ENCODE measurements at places on chromosomes 4 and X. TPM values are rescaled to one million over a fixed set of nuclear protein-coding genes. Genes with fewer than 3 reads are reported as not detected.
A peak's percentile ranks its signal among the peaks of the same experiment; 100 is the strongest.

DNA sequence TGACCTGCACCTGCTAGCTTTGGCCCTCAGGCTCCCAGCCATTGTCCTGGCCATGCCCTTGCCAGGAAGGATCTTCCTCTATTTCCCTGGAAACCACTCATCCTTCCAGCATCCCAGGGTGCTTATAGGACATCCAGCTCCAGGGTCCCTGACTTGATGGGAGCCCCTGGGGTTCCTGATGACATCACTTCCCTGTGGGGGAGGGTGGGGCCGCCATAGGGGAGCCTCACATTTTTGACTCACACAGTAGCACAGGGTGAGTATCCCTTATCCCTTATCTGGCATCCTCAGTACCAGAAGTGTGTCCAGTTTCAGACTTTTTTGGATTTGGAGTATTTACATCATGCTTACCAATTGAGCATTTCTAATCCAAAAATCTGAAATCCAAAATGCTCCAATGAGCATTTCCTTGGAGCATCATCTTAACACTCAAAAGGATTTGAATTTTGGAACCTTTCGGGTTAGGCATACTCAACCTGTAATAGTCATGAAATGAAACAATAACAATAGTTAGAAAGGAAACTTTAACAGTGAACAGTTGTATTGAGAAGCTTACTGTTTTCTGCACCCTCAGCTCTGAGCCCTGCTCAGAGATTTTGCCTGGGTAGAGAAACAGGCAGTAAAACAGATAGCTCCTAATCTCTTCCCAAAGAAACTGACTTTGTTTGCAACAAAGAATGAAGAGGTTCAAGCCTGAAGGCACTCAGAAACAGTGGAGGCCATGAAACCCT, 22.1 kb downstream of the TNIP2 start:
- no peak for DNase-seq

GRCh38 chr4:16129336-16129735, 45.5 kb upstream of the PROM1 start:
- DNase-seq: no peak

GRCh38 chrX:65821721-65822496, 154.5 kb downstream of the MSN start:
- peak; percentile 13 for DNase-seq

- no peak for DNase-seq
These were observed 3.5 kb downstream of the PSMD10 start for GRCh38 chrX:108087792-108088191.

Gene DGKK
- total RNA-seq: not detected

DNA sequence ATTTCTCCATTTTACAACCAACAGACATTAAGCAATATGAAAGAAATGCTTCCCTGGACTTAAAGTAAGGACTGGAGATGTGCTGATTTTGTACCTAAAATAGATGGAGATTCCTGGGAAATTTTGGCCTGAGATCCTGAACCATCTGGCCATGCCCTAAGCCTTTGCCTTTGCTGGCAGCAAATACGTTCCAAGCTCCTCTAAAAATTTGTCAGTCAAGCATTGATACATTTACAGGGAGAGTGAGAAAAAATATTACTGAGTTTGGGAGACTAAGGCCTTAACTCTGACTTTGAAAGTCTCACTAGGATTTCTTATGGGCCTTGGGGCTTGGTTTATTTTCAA, 63.9 kb downstream of the FHDC1 start:
- no peak for DNase-seq

GRCh38 chr4:16125571-16126445, 42.0 kb upstream of the PROM1 start:
- DNase-seq: no peak

Gene PF4V1
- not detected for total RNA-seq

GRCh38 chr4:86834901-86835300, 14.3 kb downstream of the SLC10A6 start:
- no peak for DNase-seq

- DNase-seq: no peak
These were observed 13.1 kb upstream of the ANXA5 start for GRCh38 chr4:121709766-121710405.

Data from psoas muscle (tissue), 8 donors.